ENCODE measurements at places on chromosomes 4 and X.

DNA sequence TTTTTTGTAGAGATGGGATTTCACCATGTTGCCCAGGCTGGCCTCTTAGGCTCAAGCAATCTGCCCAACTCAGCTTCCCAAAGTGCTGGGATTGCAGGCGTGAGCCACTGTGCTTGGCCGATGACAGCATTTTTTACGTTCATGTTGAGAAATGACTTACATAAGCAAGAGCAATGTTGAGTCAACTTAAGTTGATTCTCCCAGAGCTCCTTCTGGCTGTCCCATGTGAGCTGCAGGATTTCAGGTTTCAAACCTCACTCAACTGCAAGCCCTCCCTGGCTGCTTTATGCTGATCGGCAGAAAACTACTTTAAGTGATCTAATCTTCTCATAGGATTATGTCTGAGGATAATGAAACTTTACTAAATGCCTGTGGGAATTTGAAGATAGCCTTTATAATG is 86.8 kb downstream of the GC start:
- DNase-seq = no peak

DNA sequence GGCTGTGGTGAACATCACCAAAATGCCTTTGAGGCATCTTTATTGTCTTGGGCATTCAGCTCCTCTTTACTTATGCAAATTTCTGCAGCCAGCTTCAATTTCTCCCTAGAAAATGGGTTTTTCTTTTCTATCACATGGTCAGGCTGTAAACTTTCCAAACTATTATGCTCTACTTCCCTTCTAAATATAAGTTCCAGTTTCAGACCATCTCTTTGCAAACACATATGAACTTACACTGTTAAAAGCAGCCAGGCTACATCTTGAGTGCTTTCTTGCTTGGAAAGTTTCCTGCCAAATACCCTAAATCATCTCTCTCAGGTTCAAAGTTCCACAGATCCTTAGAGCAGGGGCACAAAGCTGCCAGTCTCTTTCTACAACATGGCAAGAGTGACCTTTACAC is 13.2 kb downstream of the SCLT1 start:
- DNase-seq = no peak

GRCh38 chr4:121177246-121178137 is 13.4 kb upstream of the TNIP3 start:
- DNase-seq = no peak

GRCh38 chrX:20362268-20363267 is 95.9 kb upstream of the RPS6KA3 start:
- no peak for DNase-seq

GRCh38 chr4:104353481-104353880 is 141.2 kb downstream of the CXXC4 start:
- DNase-seq = no peak
